Spinal cord (tissue), 10 donors: ENCODE measurements at places on chromosomes 2 and 18. TPM values are rescaled to one million over a fixed set of nuclear protein-coding genes. Genes with fewer than 3 reads are reported as not detected.

The MPP4 gene
- 0.22 TPM for total RNA-seq

The CD8B2 gene
- total RNA-seq = 0.40 TPM

The HOXD8 gene
- 12.9 TPM for total RNA-seq

GRCh38 chr2:241565411-241565810 lies 6.9 kb downstream of the BOK start:
- no peak for DNase-seq

GRCh38 chr18:68267583-68267982 lies 447.3 kb downstream of the TMX3 start:
- no peak for DNase-seq

DNA sequence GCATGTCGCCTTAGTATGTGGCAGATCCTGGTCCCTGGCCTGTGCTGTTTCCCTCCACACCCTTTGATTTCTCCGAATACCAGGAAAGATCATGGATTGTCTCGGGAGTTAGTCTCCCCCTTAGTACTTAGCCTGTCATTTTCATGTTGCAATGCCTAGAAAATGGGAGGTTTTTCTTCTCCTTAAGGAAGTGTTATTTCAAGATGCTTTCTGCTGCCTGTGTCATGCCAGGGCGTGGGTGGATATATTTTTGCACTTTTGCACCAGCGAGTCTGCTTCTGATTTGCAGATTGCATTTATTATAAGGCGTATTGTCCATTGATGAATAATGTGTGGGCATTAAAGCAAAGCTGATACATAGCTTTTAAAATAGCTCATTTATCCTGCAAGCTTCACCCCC lies 223.5 kb downstream of the NEDD4L start:
- DNase-seq = no peak

GRCh38 chr2:157725846-157726245 lies 97.2 kb upstream of the ACVR1C start:
- DNase-seq = no peak

GRCh38 chr2:235636546-235636945 lies 142.7 kb downstream of the AGAP1 start:
- no peak for DNase-seq

- peak; percentile 66 for DNase-seq
Observed at GRCh38 chr2:238883421-238883901, 35.6 kb downstream of the TWIST2 start.

- DNase-seq = no peak
Observed at GRCh38 chr18:23378302-23378686, 74.8 kb upstream of the RIOK3 start.

- DNase-seq = no peak
Observed at GRCh38 chr2:96484091-96484490, 21.1 kb downstream of the NEURL3 start.

- DNase-seq = no peak
Observed at GRCh38 chr2:68908392-68908970, 37.3 kb upstream of the BMP10 start.

DNA sequence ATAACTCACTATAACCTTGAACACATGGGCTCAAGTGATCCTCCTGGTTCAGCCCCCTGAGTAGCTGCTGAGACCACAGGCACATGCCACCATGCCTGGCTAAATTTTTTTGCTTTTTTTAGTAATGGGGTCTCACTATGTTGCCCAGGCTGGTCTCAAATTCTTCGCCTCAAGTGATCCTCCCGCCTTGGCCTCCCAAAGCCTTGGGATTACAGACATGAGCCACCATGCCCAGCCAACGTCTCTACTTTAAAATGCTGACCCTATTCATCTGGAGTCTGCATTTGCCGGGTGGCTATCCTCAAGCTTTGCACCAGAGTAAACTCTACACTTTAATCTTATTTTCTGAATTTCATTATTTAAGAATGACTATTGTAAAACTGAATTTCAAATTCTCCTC lies 37.6 kb upstream of the RALBP1 start:
- no peak for DNase-seq

GRCh38 chr2:105950521-105951383 lies 206.0 kb downstream of the NCK2 start:
- DNase-seq = no peak

DNA sequence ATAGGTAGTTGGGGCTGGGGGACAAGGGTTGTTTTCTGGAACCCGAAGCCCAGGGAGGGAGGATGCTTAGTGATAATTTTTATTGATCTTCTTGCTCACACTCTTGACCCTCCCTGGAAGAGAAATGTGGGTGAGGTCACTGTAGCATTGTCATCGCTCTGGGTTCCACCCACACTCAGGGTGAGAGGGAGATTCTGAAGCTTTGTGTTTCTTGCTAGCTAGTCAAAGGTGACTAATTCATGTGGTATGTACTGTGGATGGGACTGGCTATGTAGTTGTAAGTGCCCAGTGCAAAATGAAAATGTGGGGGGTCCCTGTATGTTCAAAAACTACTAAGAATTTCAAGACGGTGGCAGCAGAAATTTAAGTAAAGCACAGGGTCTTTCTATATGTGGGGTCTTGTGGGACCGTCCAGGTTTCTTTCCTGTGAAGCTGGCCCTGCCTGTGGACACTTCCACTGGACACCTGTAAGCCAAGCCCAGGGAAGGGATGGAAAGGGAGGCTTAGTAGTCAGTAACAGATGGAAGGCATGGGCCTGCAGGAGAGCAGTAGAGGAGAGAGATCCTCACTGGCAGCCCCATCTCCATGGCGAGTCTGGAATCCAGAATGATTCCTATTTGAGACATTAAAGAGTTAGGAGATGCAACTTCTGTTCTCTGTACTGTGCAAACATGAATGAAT lies 35.0 kb downstream of the TSN start:
- DNase-seq = no peak

DNA sequence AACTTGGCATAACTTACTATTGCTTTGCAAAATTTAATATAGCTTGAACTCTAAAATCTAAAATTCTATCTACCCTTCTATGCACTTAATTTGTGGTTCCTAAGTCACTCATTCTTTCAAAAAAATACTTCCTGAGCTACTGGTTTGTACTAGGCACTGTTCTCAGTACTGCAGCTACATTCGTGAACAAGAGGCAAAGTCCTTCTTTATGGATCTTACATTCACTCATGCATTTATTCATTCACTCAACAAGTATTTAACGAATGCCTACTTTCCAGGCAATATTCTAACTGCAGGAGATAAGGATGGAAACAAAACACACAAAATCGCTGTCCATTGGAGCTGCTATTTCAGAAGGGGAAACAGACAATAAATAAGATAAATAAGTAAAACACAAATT lies 104.8 kb downstream of the NBAS start:
- no peak for DNase-seq

DNA sequence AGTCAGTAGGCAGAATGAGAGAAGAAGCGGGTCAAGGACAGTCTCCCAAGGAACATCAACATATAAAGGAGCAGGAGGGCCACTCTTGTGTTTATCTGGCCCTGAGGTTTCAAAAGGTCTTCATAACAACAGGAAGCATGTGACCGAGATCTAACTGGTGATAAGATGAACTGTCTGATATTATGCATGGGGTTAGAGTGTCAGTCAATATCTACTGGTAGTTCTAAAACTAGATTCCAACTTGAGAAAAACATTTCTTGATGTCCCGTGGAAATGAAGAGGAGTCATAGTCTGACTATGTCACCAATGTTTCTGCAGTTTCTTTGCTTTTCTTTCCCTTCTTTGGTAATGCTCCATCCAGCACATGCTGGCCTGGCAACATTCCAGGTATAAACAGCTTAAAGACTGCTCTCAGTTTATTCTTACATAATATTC lies 77.5 kb upstream of the ITPRID2 start:
- no peak for DNase-seq

DNA sequence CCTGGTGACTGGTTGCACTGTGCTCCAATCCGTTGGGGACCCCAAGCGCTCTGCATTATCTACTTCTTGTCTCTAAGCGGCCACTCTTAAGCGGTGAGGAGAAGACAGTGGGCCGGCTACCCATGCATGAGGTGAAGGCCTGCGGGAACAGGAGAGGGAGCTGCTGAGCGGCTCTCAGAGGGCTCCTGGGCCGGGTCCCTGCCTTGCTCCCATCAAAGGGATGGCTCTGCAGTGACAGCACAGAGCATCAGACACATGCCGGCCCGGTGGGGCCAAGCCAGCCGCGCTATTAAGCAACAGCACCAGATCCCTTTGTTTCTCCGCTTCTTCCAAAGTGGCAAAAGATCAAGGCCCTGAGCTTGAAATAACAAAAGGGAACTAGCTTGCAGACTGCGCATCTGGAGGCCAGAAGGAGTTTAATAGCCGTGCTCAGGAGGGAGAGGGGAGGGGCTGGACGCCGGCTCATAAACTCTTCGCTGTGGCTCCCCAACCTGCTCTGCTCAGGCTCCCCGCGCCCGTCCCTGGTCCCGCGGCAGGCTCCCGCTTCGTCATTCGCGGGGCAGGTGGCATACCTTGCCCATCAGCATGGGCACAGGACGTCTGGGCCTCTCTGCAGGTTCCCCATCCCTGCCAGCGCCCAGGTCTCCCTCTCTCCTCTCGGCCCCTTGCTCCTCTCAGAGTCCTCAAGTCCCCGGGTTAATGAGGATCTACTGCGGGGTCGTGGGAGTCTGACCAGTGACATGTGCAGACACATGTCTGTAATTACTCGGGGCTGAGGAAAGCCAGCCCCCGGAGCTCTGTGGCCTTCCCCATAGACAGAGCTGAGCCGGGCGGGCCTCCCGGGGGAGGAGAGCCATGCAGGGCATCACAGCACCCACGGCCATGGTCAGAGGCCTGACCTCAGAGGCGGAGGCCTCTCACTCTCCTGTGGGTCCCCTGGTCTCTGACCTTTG lies 96.7 kb downstream of the ASB1 start:
- DNase-seq = no peak
